CD4-positive, alpha-beta T cell treated with Interleukin-17A for 1 hour (primary cell): ENCODE measurements at places on chromosomes 4 and X.

GRCh38 chr4:144355811-144356757 is 215.6 kb upstream of the GYPA start:
- DNase-seq: no peak

- DNase-seq: no peak
Measured at GRCh38 chrX:119622356-119623232, 16.4 kb upstream of the NKRF start.

DNA sequence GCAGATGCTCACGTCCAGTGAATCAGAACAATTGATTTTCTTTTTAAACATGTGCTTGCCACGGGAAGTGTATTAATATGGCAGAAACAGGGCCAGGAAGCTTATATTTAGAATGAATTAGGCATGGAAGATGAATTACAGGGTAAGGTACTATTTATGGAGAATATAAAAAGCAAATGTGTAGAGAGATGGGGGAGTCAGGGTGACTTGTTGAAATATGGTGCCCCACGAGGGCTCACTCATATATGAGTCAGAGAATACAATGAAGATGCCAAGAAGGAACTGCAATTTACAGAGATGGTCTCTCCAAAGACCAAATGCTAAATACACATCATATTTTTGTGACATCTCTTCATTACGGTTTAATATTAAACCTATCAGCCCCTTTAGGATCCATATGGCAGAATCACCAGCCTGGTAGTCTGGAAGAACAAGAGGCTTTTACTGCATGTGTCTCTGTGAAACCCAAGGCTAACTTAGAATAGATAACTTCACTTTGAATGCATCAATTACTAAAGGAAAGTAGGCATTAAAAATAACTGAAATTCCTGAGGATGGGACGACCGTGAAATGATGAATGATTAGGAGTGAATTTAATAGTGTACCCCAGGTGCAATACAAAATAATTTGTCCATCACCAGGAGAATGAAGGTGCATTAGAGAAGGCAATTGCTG is 385.3 kb downstream of the ARHGAP24 start:
- DNase-seq: no peak

DNA sequence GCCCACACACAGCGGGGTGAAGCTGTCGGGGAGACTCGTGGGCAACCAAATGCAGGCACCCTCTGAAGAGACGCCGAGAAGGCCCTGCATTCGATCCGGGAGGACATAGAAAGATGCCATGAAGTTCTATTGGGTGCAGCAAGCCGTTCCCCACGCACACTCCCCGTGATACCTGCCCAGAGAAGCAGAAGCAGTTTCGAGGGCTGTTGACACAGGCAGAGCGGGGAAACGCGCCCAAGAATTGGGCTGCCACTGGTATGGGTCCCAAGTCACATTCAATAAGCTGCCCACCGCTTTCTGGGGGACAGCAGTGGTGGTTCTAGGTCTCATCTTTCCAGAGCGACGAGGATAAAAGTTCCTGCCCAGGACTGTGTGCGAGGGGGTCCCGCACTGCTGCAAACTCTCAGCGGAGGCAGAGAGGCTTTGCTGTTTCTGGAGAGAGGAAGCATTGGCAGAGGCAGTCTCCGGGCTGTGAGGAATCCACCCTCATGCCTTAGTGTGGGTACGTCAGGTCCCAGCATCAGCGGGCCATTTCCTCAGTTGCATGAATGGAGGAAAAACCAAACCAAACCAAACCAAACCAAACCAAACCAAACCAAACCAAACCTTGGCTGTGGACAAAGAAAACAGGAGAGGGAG is 10.1 kb downstream of the PITX2 start:
- no peak for DNase-seq

DNA sequence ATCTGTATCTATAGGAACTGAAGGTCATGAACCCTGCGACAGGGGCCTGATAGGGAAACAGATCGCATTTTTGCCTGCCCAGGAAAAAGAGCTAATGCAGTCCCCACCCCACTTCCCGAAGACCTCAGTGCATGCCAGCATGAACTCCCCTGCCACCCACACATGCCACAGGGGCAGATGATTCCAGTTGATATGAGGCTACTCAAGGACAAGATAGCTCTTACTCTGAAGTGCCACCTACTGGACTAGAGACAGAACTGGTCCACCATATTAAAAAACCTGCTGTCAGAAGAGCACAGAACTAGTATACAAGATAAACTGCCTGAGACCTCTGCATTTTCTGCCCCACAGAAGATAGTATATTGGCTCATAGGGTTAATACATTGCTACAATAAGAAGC is 68.0 kb downstream of the YIPF7 start:
- no peak for DNase-seq

DNA sequence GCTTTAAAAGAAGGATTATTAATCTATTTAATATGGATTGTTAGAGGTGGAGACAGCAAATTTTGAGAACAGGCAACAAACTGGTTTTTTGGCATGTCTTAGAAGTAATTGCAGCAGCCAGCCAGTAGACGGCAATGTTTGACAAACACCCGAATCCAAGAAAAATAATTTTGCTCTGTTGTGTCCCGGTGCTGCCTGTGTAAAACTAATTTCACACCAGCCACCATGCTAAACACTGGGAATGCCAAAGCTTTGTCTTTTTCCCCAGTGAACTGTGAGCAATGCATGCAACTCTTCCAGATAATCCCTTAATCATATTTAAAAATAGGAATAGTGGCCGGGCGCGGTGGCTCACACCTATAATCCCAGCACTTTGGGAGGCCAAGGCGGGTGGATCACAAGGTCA is 25.9 kb downstream of the SMIM31 start:
- DNase-seq: no peak

GRCh38 chr4:78693777-78694456 is 82.2 kb upstream of the BMP2K start:
- no peak for DNase-seq

GRCh38 chrX:77899081-77899828 is at the start of gene COX7B:
COX7B (plus strand) TSS chrX:77899468; CDS start chrX:77899554, 86 bp downstream.
- DNase-seq: peak; percentile 96

GRCh38 chrX:131072871-131073571 is 14.9 kb downstream of the ARHGAP36 start:
- no peak for DNase-seq

DNA sequence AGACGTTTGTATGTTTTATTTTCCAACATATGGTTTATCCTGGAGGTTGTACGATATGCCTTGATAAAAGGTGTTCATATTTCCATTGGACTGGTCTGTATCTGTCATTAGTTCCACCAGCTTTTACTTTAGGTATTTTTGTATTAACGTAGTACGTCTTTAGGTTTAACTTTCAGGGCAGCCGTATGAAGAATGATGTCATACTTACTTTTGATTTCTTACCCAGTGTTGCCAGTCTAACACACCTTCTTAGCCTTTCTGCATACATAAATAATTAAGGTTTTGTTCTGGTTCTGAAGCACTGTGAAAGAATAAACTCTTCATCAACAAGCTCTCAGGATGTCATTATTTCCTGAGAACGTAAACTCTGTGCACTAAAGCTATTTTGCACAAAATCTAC is 18.9 kb upstream of the NEIL3 start:
- DNase-seq: no peak

- DNase-seq: no peak
Measured at GRCh38 chr4:151284534-151285245, 7.7 kb downstream of the PRSS48 start.

- no peak for DNase-seq
Measured at GRCh38 chr4:151644622-151645021, 116.2 kb downstream of the GATB start.

- DNase-seq: no peak
Measured at GRCh38 chr4:18318682-18319388, 297.3 kb upstream of the LCORL start.

GRCh38 chr4:15002659-15003400 is 549 bp downstream of the CPEB2 start:
- DNase-seq: peak; percentile 87

- no peak for DNase-seq
Measured at GRCh38 chr4:25984266-25984665, 70.2 kb downstream of the SMIM20 start.

DNA sequence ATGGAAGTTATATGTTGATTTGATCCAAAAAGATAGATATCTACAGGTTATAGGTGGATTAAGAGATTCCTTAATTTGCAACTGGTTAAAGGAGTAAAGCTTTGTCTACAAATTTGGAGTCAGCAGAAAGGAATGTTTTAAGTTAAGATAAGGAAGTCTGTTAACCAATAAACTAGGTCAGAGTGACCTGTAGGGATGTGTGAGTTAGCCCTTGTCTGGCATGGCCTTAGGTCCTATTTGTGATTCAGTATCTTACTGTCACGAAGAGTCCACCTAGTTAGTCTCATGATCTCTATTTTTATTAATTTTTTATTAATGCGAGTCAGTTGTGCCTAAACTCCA is 230.8 kb downstream of the INPP4B start:
- DNase-seq: no peak

- peak; percentile 74 for DNase-seq
Measured at GRCh38 chrX:7925867-7926472, 1.2 kb downstream of the PNPLA4 start.

DNA sequence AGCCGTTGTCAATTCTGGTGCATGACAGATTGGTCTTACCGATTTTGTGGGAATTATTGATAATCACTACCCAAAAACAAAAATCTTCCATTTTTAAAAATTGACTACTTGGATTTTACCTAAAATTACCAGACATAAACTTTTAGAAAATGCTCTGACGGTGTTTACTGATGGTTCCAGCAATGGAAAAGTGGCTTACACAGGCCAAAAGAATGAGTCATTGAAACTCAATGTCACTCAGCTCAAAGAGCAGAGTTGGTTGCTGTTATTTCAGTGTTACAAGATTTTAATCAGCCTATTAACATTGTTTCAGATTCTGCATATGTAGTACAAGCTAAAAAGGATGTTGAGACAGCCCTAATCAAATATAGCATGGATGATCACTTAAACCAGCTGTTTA is 23.0 kb upstream of the UGT2B17 start:
- DNase-seq: no peak

DNA sequence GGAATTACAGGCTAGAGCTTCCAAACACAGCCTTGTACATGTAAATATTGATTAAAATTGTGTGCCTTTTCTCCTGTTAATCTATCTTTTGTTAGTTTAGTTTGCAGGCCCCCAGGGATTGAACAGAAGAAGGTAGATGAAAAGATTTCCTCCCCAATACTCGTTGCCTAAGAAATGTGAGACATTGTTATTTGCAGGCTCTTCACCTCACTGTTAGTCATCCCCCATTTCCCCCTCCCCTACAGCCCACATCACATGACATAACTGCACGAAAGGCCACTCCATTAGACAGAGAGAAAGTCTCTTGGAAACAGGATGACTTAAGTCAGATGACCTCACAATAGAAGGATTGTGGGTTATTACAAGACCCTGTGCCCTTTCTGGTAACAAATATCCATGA is 13.3 kb upstream of the MID1 start:
- no peak for DNase-seq

DNA sequence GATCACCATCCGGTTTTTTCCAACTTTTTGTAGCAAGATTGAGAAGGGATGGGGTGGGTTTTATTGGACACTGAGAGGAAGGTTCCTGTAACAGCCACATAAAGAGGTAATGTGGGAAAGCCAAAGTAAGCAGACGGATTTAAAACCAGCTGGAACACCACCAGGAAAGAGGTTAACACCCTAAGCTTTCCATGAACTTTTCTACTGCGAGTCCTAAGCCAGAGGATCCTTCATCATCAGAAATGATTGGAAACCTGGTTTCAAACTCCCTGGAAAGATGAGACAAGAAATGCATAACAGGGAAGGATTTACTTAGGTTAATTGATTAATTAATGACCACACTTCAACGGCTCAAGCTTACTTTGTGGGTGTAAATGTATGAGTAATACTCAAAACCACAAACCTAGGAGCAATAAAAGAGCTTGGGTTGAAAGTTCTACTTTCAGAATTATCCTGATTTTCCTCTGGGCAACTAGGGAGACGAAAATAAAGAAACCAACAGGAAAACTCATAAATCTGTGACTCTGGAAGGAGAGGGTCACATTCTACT is 91.5 kb downstream of the COX18 start:
- no peak for DNase-seq

GRCh38 chr4:107824350-107825071 is at the start of gene SGMS2:
SGMS2 (plus strand) TSS chr4:107824932; CDS start chr4:107895554, 70,622 bp downstream.
- peak; percentile 15 for DNase-seq

GRCh38 chr4:166777760-166778159 is 456.5 kb downstream of the SPOCK3 start:
- DNase-seq: no peak

GRCh38 chr4:152257601-152258066 is 278.3 kb downstream of the FBXW7 start:
- no peak for DNase-seq

DNA sequence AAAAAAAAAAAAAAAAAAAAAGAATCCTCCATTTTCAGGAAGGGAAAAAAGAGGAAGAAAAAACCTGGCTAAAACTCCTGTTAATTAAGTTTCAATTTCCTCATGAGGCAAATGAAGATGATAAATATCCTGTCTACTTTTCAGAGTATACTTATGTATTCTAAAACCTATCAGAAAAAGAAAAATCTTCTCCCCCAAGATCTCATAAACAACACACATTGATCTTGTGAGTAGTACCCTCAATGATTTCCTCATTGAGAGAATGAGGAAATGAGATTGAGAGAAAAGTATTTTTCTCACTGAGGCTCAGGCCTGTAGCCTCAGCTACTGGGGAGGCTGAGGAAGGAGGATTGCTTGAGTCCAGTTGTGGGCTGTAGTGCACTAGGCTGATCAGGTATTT is 146.7 kb downstream of the TET2 start:
- DNase-seq: no peak

GRCh38 chr4:25949173-25949748 is 35.2 kb downstream of the SMIM20 start:
- no peak for DNase-seq

DNA sequence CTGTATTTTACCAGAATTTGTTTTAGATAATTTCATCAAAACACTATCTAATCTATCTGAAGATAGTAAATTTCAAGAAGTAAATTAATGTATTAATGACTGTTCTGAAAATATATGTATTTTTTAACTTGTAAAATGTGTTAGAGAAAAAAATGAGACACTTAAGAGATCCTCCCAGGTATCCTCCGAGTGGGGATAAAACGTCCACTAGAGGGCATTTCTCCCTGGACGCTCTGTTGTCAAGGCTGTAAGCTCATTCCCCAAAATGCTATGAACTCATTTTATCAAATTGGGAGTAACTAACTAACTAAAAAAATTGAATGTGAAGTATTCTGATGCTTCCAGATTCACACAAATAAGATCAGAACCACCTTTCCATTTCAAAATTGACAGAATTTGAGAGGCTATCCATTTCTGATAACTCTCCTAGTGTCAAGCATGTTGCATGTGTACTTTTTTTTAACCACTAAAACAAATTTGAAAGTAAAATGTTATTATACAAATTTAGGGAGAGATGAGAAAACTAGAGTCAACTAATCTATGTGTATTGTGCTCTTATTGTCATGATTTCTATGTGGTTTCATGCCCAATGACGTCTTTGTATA is 337.3 kb upstream of the HS3ST1 start:
- DNase-seq: peak; percentile 24

DNA sequence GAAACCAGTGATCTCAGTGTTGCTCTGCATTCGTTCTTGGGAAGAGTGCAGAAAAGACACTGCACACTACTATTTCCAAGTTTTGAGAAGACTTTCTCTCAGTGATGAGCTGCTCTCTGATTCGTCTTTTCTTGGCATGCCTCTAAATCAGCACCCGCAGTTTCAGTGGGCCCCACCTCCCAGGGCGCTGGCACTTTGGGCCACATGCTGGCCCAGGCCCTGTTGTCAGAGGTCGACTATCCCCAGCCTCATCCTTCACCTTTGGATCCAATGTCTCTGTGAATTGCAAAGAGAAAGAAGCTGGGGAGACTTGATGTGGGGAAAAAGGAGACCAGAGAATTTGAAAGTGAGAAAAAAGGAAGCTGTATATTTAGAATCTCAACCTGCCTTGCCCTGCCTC is 644.1 kb upstream of the PITX2 start:
- DNase-seq: no peak

GRCh38 chr4:156146571-156146970 is 192.9 kb upstream of the CTSO start:
- no peak for DNase-seq
